Left ventricle myocardium inferior (tissue), 1 donor: ENCODE measurements at places on chromosomes 3 and 15. TPM values are rescaled to one million over a fixed set of nuclear protein-coding genes. Genes with fewer than 3 reads are reported as not detected.

The SMCO1 gene
- total RNA-seq: 73.0 TPM

The SIDT1 gene
- 0.69 TPM for total RNA-seq

The POLQ gene
- 0.38 TPM for total RNA-seq

The TGM5 gene
- total RNA-seq: not detected

- no peak for DNase-seq
Measured at GRCh38 chr3:77427528-77427927, 387.6 kb downstream of the ROBO2 start.

DNA sequence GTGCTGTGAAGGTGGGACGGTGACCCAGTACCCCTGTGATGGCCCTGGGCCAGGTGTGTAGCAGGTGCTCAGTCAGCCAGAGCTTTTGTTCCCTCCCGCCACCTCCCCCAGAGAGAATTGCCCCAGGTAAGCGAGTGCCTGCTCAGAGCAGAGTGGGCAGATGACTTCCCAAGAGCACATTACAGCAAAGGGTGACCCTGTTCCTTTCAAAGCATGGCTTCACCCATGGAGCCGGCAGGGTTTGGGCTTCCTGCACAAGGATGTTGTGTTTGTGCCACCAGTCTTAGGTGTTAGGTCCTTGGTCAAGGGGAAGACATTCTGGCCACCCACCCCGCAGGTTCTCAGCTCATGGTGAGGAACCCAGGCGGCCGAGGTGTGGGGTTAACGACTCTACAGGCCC, 30.7 kb downstream of the SLC6A6 start:
- DNase-seq: no peak

DNA sequence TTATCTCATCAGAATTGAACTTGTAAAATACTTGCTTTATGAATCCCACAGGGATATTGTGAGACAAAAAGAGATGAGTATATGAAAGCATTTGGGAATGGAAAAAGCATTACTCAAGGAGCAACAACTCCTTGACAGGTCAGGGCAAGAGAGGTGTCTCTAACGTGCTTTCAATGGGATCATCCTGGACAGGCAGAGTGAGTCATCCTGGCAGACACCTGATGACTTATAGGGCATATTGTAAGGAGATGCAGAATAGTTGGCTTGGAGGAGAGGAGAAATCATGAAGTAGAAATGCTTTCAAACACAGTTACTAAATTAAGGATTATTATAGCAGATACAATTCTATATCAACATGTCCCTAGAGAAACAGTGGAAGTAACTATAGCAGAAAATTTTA, 71.9 kb upstream of the THSD4 start:
- DNase-seq: no peak

DNA sequence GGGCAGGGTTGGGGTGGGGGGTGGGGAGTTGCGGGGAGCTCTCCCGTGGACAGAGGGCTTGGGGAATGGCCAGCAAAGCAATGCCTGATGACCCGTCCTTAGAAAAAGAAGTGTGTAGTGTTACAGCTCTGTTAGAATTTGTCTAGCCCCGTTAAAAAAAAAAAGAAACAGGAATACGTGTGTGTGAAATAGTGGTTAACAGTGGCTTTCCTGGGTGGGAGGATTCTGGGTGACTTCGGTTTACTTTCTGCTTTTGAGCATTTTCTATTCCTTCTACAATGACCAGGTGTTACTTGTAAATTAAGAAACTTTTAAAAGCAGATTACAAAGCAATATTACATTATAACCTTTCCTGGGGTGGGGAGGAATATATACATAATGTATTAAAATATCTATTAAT, 25.0 kb downstream of the H1-8 start:
- DNase-seq: no peak

GRCh38 chr3:143476965-143477640, 357.5 kb downstream of the CHST2 start:
- no peak for DNase-seq

DNA sequence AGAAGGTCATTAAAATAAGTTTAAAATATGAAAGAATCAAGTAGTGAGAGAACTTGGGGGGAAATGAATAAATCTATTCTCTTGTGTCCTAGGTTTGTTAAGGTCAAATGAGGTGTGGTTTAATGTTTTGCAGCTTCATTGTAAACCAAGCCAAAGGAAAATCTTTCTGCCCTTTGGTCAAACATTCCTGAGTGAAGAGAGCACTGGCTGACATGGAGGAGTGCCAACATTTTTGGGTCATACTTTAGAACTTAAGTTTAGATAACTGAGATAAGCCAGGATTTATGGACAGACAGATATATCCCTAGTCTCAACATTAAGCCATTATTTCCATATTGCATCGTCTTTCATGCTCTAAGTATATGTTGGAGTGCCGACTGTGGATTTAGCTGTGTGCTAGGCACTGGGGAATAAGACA, 66.4 kb downstream of the PTPRG start:
- no peak for DNase-seq

DNA sequence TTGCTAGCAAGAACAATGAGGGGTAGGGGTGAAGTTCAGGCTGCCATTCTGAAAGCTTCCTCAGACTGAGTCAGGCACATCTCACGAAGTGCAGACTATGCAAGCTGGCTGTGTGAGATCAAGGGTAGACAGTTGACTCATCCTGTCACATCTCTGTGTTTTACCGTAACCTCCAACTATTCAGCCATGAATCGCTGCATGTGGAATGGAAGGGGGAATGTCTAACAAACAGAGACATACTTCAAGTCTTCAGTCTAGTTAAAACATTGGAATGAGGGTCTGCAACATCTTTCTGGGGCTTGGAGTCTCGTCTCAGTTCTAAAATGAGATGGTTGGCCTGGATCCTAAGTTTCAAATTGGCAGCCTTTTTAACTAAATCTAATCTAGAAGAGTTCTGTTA, 25.9 kb downstream of the AGTR1 start:
- DNase-seq: no peak

- no peak for DNase-seq
Measured at GRCh38 chr3:128489927-128490649, 2.9 kb downstream of the GATA2 start.

DNA sequence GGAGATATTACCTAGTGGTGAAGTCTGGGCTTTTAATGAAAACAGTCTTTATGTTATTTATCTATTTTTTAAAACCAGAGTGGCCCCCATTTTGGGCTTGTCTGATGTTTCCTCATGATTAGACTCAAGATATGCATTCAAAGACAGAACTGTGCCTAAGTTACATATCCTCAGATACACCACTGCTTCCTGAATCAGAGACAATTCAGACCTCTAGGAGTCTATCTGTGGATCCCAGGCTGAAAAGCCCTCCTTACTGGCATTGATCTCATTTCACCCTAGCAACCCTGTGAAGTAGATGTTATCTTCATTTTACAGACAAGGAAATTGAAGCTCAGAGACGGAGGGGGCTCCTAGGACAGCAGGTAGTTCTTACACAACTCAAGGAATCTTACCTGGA, 16.8 kb upstream of the TGM5 start:
- no peak for DNase-seq

GRCh38 chr3:117910820-117911521, 1123.7 kb downstream of the IGSF11 start:
- DNase-seq: no peak
